ENCODE measurements at places on chromosomes 3 and 15.

DNA sequence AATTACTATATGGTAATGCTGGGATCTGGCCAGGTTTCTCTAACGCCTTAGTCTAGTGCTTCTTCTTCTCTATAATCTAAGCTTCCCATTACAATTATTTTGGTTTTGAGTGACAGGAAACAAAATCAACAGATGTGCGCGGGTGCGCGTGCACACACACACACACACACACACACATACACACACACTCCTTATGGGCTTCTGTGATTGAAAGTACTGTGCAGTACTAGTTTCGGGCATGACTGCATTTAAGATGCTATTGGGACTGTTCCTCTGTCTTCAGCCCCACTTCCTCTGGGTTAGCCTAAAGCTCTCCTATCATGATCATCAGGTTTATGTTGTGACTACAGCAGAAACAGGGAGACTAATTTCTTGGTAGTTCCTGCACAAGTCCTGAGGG is 32.2 kb downstream of the EPHB1 start:
- no peak for DNase-seq

DNA sequence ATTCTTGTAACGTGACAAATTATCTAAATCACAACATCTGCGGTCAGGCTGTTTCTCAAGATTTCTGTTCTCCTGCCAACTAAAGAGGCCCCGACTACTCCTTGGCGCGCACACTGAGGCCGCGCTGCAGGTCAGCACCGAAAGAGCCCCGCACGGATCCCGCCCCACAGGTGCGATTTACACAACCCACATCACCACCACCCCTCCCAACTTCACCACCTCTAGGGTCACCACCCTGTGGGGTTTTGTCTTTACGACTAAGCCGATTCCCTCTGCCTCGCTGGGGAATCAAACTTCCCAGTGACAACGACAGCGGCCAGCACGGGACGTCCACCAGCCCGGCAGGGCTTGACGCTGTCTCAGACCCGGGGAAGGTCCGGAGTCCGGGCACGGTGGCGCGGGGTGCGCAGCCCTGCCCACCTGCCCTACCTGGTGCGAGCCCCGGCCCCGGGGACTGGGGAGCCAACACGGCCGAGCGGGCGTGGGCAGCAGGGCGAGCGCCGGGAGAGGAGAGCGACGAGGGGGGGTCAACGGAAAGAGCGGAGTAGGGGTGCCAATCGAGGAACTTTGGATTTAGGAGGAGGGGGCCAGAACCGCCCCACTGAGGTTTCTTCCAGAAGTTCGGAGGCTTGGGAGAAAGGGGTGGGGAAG is 764 bp downstream of the UACA start:
- no peak for DNase-seq

- no peak for DNase-seq
Measured at GRCh38 chr15:48002767-48003166, 118.0 kb upstream of the SLC24A5 start.

DNA sequence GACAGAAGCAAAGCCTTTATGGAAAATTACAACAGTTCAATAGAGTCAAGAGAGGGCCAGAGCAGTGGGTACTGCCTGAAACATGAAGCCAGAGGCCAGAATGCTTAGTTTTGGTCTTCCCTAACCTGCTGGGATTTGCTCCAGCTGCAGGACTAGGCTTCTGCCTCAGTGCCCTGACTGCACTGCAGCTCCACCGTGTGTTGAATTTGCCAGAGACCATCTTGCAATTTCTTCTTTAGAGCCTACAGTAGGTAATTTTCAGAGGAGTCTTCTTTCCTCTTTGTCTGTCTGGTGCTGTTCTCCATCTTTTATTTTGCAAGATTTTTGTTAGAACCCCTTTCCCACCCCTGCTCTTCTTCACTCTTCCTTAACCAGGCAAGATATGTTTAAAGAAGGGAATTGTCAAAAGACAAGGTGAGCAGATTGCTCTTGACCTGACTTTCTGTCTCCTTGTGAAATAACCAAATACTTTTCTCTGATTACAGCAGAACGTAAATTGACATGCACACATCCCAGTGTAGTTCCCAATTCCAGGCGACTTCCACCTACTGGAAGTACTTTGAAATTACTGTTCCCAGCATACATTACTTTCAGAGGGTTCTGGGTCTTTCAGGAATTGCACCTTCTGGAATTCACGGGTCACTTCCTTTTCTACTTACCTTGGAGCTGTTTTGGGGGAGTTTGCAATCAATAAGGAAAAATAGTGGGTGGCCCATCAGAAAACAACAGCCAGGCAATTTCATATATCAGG is 161.2 kb downstream of the MINAR1 start:
- DNase-seq, result no peak

DNA sequence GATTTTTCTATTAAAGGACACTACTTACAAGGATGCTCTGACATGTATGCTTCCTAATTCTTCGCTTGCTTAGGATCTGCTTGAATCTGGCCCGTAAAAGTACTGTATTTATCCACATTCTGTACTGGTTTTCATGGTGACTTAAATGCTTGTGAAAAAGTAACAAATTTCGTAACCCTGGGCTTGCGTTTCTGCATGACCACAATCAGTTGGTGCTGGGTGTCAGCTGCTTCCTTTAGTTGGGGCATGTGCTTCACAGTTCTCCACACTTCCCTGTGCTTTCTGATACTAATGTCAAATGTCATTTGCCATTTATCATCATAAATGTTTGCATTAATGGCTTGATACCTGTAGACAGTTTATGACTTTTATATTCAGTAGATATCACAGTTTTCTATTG is 218.4 kb upstream of the MLF1 start:
- no peak for DNase-seq

DNA sequence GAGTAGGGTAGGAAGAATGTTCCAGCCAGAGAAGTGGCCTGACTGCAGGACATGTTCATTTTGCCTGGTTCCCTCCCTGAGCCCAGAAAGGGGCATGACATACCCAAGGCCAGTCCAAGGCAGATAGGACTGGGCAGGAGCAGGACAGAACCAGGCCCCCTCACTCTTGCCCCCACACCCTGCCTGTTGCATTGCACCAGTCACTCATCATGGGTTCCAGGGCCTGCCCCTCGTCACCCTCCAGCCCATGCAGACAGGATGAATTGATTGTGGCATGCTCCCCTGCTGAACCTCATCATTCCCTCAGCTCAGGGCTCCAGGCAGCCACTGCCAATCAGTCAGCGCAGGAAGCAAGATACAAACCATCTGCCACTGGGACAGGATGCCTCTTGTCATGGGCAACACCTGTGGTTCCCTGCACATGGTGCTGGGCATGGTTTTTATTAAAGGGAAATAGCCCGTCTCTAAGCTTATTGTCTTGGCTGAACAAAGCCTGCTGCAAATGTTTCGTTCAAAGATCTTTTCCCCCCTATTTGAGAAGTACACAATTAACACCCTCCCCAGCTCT is 48.9 kb downstream of the RASGRF1 start:
- no peak for DNase-seq

DNA sequence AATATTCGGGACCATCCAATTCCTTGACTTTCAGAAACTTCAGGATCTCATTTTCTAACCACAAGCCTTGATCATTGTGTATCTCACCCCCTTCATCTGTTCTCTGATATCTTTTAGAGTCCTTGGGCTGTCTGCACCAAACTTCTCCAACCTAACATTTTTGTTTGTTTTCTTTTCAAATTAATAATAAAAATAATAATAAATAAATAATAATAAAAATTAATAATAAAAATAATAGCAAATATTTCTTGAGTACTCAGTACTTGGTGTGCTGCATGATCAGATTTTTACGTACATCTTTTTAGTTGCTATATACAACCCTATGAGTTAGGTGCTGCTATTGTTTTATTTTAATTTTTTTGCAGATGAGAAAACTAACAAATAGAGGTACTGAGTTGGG is 70.2 kb upstream of the TPRG1 start:
- DNase-seq, result no peak

GRCh38 chr3:102129760-102130608 is 280.7 kb downstream of the NFKBIZ start:
- peak; percentile 15 for DNase-seq

- no peak for DNase-seq
Measured at GRCh38 chr3:184565421-184566211, 4.0 kb downstream of the EPHB3 start.

GRCh38 chr3:111852540-111852939 is 6.5 kb upstream of the PHLDB2 start:
- no peak for DNase-seq

DNA sequence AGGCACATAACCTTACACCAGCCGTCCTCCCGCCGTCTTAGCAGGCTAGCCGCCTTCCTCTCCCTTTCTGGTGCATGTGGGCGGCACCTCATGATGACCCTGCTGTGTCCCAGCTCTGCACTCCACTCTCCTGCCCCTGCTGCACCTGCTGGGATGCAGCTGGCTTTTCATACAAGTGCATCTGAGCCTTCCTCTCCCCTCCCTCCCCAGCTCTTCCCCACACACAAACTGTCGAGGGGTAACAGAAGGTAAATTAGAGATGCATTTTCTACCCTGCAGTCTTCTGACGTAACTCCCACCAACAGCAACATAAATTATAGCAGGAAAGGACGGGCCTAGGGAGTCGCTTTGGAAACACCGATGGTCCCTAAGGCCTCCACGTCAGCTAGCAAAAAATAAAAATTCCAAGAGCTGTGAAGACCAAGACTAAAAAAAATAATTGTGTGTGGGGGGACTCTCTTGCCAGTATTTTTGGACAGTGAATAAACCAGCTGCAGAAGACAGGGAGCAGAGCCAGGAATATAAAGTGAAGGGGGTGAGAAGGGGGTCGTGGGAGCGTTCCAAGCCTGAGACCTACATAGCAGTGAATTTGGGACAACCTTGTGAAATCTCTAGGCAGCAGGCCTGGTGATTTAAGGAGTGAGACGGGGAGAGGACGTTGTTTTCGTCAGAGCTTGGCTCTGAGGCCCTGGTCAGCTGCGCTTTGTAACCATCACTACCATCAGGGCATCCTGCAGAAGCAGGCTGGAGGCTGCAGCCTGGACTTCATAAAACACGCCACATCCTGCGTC is 216.2 kb downstream of the ADAMTS17 start:
- no peak for DNase-seq

DNA sequence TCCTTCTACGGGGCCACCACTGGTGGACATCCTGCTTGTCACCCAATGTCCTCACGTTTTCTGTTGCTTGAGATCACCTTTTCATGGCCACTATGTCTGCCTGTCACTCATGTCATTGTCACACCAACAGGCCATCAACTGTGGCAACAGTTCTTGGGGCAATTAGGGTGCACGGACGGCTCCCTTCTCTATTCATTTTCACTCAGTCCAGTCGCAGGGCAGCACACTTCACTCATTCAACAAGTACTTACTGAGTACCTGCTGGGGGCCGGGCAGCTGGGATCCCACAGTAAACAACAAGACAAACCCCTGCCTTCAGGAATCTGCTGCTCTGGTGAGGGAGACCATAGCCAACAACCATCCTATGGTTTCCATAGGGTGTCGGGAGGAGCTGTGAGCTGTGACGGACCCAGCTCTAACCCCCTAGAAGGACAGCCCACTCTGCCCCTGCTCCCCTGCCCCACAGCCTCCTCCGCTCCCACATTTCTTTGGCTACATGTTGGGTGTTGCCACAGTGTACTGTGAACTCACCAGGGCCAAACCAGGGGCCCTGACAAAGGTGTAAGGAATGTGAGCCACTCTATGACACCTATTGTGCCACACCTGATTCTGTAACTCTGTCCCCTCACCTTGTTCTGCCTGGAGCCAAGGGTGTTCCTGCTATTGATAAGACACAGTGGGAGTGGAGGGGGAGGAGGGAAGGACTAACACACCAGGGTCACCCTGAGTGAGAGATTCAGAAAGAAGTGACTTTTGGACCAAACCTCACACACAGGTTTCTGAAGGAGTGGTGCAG is 1.9 kb downstream of the VILL start:
- no peak for DNase-seq

DNA sequence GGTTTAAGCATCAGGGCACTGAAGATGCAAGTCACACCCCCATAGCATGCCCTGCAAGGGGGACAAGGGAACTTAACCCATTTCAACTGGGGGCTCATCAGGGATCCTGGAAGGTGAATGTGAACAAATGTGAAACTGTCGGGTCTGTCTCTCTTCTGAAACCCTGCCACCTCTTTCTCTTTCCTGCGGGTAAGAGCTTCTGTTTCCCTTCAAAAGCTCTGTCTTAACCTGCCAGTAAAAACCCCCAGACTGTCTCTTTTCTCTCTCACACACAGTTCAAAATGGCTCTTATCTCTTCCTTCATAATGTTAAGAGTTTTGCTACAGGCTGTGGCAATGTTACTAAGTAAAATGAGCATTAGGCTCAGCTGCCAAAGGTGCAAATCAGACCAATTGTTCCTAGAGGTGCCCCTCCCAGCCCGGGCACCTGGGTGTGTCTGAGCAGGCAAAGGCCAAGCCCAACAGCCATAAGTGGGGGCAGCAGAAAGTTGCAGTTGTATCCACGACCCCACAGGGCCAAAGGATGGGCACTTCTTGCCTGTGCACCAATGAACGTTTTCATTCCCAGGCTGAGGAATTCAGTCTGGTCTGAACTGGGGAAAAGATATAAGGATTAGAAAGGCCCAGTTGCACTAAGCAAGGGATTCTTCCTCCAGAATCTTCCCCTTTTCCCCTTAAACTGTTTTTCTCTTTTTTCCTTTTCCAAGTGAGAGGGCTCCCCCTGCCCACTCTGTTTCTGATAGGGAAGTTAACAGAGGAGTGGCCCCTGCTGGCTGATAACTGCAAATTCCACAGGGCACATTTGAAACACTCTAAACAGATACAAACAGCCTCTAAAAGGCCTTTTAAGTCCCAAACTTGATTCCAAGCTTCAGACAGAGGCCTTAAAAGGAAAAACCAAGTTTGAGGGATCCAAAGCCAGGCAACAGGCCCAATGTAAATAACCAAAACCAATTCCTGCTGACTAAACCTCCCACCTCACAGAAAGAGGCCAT is 113.8 kb upstream of the EPHA6 start:
- DNase-seq, result no peak

- DNase-seq, result peak; percentile 59
Measured at GRCh38 chr15:75647370-75648155, at the start of gene SNX33. TSS of gene SNX33 (plus strand) at chr15:75647912. CDS start at chr15:75649103, 1,191 bp downstream.

- DNase-seq, result peak; percentile 38
Measured at GRCh38 chr15:91867581-91868026, 14.1 kb downstream of the SLCO3A1 start.

DNA sequence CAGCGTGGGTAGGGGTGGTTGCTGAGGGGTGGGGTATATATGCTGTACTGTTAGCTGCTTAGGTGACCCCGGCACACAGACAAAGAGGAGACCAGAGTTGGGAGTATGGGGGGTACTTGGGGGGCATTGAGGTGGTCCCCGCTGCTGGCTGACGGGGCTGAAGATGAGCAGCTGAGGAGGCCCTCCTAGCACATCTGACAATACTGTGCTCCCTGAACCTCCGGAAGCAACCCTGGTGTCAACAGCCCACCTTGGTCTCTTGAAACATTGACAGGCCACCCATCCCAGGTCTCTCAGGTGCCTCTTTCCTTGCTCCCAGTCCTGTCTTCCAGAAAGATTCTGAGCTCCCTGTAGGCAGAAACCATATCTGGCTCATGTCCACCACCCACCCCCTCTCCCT is 19.2 kb upstream of the SEMA3F start:
- no peak for DNase-seq

DNA sequence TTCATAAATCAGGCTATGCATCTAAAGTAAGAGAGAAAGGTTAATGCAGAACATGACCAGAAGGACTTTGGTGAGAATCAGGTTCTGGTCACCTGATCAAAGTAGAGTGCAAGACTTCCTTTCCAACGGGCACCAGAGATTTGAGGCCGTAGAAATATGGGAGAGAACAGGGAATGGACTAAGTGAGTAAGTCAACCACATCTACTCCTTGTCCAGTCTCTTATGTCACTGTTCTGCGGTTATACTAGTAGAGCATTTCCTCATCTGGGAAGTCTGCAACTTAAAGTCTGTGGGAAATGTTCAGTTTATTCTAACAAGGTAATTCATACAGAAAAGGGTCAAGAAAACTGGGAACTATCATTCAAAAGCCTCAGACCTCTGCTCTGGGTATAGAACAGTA is 232.8 kb downstream of the CPNE4 start:
- no peak for DNase-seq

All from CD4-positive, alpha-beta T cell treated with Interleukin-6 for 4 hours (primary cell).